ENCODE measurements at places on chromosomes 7 and 10.

- DNase-seq: no peak
These were observed 427.9 kb upstream of the CELF2 start for GRCh38 chr10:10589540-10590303.

- DNase-seq: no peak
These were observed 25.5 kb downstream of the RAMP3 start for GRCh38 chr7:45182856-45183710.

- DNase-seq: no peak
These were observed 163.7 kb upstream of the AOAH start for GRCh38 chr7:36887969-36888368.

DNA sequence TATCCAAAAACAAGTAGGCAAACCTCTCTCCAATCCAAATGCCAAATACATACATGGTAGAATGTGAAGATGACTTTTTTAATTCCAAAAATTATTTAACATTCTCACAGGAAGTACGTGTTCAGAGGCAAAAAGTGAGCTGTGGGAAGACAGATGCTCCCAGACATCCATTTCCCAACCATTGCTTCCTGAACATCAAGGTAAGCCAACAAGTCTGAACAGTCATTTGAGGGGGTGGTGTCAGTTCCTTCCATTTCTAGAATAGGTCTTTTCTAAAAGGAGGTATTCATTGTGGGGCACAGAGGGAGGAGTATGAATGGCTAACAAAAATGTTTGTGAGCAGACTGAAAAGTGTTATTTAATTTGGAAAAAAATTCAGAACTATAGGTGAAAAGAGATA, 49.1 kb downstream of the OSBPL3 start:
- no peak for DNase-seq

DNA sequence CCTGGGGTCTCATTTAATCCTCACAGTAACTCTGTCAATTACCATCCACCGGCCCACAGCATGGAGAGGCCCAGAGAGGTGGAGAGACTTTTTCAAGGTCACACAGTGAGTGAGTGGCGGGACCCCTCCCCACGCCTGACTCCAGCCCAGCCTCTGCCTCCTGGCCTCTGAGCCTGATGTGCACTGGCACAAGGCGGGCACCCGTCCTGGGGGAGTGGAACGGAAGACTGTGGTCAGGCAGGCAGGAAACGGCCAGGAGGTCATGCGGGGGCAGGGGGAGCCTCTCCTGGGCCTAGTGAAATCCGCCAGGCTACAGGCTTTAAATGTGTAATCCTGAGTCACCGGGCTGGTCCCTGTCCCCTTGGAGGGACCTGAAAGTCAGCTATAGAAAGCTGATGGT, 32.2 kb downstream of the ZCCHC24 start:
- DNase-seq: no peak

DNA sequence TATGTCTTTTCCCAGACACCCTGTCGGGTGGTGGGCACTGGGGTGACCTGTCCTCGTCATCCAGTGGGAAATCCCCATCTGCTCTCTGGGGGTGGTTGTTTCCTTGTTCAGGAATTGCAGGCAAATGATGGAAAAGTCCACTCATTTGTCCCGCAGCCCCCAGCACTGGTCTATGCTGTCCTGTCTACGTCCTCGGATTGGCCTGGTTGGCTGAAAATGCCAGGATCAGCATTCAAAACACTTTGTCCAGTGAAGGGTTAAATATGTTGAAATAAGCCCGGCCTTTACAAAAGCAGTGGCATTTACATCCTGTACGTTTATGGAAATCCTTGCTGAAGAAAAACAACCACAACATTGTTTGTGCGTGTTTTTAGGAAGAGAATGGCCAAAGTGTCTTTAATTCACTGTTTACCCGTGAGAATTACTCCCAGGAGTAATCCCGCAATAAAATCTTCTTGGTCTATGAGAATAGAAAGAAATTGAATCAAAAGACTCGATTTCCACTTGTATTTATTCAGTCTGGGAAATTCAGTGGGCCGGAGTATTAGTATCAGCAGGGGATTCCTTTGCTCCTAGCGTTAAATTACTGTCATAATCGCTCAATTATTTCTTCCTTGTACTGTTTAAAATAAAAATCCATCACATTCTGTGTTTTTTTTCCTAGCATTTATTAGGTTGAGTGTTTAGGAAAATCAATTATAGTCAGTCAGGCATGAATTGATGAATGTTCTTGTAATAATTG, 116.8 kb upstream of the SH2B2 start:
- no peak for DNase-seq

DNA sequence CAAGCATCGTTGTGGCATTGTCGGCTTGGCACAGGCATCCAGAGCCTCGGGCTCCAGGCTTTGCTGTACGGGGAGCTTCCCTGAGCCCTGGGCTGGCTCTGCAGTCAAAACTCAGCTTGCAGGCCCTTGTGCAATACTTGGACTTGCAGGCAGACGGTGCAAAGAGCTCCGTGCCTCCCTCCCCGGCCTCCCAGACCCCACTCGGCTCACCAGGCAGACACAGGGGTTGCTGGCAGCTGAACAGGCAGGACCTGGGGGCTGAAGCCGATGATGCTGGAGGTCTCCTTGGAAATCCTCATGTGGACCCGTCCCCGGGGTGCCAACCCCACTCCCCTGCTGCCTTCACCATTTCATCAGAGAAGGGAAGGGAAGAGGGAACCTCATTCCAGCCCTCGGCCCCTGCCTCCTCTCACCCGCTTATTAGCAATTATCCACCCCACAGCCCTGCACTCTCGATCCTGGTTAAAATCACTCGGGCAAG, 59.6 kb upstream of the GNA12 start:
- DNase-seq: no peak

- no peak for DNase-seq
These were observed 94.2 kb upstream of the CXCL12 start for GRCh38 chr10:44478876-44479705.

DNA sequence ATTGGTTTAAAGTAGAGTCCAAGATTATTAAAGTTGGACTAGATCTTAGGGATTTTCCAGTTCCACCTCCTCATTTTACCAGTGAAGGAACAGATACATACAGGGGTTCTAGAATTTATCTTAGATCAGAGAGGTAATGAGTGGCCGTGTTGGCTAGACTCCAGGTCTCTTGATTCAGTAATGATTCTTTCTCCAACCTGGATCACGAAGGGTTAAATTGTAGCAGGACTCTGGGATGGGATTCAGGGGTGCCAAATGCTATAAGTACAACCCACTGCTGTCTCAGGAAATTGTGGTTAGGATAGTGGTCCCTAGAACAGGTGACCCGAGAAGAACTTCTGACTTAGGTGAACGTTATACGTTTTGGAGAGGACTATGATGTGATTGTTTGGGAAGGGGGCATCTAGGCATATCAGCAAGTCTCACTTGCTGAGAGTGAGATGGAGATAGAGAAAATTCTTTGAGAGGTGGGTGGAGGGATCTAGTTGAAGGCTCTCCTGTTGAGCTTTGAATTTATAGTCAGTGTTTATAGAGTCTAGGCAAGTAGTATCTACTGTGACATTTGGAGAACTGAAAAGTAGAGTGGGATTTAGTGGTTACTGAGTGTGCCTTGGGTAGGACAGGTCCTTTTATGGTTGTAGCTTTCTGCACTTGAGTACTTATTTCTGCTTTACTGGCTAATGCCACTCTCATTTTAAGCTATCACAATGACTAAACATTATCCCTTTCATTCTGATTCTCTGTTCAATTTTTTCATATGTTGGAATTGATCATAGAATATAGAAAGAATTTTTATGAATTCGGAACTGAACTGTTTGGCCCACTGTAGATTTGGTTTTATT, 58.3 kb downstream of the ST7 start:
- DNase-seq: no peak

- DNase-seq: no peak
These were observed 711 bp downstream of the HIP1 start for GRCh38 chr7:75737856-75738603.

- peak; percentile 19 for DNase-seq
These were observed 361.8 kb downstream of the GATA3 start for GRCh38 chr10:8416192-8416701.

DNA sequence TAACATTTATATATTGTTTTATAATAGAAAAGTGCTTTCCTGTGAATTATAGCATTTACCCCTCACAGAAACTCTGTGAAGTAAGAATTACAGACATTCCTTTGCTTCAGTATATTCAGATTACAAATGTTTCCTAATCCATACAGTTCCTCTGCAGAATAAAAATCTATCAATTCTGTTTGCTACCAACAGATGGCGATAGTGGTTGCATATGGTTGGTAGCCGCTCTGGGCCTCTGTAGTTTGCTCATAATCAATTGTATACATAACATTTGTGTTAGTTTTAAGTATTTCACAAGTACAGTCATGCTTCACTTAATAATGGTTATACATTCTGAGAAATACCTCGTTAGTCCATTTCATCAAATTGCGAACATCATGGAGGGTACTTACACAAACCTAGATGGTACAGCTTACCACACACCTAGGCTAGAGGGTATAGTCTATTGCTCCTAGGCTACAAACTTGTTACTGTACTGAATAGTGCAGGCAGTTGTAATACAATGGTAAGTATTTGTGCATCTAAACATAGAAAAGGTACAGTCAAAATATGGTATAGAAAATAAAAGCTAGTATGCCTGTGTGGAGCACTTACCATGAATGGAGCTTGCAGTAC, 94.4 kb upstream of the STEAP4 start:
- DNase-seq: no peak

- no peak for DNase-seq
These were observed 61.7 kb upstream of the SHH start for GRCh38 chr7:155874010-155874409.

- peak; percentile 56 for DNase-seq
These were observed 52.4 kb upstream of the GTF2IRD1 start for GRCh38 chr7:74401137-74401859.

- DNase-seq: no peak
These were observed 313.0 kb downstream of the DOCK4 start for GRCh38 chr7:111893190-111893589.

- no peak for DNase-seq
These were observed 1.3 kb downstream of the UBN2 start for GRCh38 chr7:139232377-139232717.

DNA sequence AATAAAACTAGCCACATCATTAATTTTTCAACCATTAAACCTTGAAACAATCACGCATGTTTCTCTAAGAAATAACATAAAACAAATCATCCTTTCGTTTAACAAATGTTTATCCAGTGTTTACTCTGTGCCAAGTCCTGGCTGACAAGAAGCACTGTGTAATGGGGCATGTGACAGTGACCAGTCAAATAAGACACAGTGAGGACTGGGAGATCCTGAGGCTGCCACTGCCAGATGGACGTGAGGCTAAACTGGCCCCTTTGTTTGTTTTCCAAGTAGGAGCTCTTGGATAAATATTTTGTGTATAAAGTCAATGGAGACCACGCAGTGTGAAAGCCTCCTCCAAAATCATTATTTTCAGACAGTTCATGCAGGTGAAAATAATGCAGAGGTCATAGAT, 626.2 kb downstream of the SUGCT start:
- no peak for DNase-seq

GRCh38 chr7:142771353-142771723, 568 bp downstream of the PRSS2 start:
- no peak for DNase-seq

DNA sequence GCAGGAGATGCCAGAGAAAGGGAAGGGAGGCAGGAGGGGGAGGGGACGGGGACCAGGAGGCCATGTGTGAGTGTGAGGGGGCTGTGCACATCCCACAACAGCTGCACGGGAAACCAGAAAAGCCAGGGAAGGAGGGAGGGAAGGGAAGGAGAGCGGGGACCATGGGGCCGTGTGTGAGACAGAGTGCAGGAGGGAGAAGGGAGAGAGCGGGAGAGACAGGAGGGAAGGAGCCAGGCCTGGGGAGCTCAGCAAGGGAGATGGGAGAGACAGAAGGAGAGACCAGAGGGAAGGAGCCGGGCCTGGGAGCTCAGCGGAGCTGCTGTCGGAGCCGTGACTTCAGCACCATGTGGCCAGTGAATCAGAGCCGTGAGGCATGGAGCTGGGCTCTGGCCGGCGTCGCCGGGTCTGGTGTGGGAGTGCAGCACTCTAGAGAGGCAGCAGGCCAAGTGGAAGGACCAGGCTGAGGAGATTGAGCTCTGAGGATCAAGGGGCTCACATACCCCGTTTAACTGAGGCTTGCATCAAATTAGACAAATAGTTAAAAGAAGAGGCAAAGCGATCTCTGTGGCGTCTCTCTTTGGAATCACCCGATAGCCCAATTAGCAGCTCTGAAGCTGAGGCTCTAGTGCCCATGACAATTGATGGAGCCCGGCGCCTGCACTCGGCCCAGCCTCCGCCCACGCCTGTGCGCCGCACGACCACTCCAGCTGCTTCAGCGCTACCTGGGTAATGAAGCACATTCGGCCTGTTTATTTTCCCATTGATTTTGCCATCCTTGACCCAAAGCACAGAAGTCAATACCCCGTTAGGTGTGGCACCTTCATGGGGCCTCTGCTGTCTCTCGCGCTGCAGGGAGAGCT, 150.4 kb downstream of the MAD1L1 start:
- DNase-seq: no peak

DNA sequence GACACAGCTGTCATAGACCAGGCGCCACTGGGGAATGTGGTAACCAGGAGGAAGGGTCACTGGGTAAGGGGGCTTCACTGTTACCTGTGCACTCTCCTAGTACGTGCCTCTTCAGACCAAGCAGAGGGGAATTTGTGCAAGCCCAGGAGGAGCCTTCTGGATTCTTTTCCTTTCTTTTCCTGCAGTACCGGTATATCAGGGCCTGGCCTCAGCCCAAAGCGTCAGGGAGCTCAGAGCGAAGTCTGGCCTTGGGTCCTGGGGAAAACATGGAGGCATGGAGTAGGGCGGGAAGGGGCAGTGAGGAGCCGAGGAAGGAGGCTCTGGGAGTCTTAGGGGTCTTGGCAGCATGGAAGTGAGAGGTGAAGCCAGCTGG, 133.6 kb upstream of the GDF10 start:
- DNase-seq: no peak
